Stimulated activated CD4-positive, alpha-beta T cell treated with anti-CD3 and anti-CD28 coated beads, Interleukin-1b, Interleukin-23, amount 100 ng/mL, for 4 hours (primary cell): ENCODE measurements at places on chromosomes 4 and X.
A peak's percentile ranks its signal among the peaks of the same experiment; 100 is the strongest.

- no peak for DNase-seq
Observed at GRCh38 chrX:19410259-19410658, 66.5 kb downstream of the PDHA1 start.

- DNase-seq = no peak
Observed at GRCh38 chr4:19455196-19455595, 796.5 kb upstream of the SLIT2 start.

- no peak for DNase-seq
Observed at GRCh38 chr4:26173619-26174018, 147.2 kb upstream of the RBPJ start.

DNA sequence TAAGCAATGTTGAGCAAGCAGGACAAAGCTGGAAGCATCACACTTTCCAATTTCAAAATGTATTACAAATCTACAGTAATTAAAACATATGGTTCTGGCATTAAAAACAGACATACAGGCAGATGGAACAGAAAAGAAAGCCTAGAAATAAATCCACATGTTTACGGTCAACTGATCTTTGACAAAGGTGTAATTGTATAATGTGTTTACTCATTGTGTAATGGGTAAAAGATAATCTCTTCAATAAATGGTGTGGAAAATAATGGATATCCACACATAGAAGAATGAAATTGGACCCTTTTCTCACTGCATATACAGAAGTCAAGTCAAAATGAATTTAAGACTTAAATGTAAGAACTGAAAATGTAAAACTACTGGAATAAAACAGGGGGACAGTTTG lies 394.2 kb downstream of the ANKRD50 start:
- DNase-seq = no peak

GRCh38 chr4:87848622-87849351 lies 16.0 kb downstream of the MEPE start:
- peak; percentile 6 for DNase-seq

- DNase-seq = peak; percentile 52
Observed at GRCh38 chr4:7192252-7193029, at the start of gene SORCS2. Gene SORCS2 (plus strand): TSS chr4:7192538.

DNA sequence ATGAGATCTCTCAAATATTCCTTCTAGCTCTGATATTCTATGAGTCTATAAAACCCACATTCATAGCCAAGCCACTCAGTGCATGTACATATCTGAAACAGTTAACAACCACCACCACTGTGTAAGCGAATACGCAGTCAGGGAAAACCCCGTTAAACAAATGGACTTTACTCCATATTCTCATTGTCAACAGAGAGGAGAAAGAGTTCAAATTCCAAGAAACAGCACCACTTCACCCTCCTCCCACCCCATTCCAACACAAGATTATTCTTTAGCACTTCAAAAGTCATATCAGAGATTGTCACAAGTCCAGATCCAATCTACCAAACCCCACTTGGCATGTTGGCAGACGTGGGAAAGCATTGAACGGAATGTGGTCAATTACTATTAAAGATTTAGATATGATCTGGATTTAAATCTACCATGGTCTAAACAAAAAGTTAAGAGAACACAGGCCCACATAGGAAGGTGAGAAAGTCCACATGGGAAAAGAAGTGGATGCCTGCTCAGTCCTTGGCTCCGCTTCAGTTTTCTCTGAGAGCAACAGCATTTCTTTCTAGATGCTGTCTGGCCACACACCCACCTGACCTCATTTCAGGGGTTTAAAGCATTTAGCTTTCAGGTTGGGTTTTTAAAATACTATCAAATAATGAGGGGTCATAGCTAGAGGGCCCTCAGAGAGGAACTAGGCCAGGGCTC lies 39.8 kb upstream of the KLHL13 start:
- DNase-seq = no peak

DNA sequence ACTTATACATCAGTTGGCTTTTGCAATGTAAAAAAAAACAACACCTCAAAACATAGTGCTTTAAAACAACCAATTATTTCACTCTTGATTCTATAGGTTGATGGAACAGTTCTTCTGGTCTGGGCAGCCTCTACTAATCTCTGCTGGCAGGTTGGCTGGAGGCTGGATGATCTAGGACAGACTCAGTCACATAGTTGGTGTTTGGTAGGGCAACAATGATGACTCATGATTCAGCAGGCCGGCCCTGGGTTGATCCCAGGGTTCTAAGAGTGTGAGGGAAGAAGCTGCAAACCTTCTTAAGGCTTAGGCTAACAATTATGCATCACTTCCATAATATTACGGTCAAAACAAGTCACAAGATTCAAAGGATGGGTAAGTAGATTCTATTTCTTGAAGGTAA lies 558.2 kb downstream of the ZNF674 start:
- no peak for DNase-seq

DNA sequence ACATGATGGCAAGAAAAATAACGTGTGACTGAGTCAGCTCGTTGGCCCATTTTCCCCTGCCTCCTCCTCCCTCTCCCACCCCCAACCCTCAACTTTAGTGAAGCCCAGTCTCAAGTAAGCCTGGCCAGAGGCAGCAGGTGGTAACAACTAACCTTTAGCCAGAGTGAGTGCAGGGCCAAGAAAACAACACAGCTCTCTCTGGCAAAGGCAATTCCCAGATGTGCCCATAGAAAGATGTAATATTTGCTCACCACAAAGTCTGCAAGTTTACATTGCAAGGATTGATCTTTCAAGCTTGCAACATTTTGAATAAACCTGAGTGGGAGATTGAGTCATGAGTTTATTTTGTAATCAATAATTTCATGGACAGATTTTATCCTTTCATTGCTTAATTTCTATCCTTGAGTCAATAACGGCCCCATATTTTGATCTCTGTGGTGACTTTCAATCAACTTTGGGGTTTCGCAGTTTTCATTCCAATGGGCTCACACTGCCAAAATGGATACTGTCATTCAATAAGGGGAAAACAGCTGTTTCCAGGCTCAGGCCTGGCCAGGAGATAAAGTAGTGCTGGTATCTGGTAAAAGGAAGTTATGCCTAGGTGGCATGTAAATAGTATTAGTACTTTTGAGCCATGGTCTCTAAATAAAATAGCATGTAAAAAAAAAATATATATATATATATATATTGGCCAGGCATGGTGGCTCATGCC lies 130.7 kb upstream of the TMEM164 start:
- no peak for DNase-seq

GRCh38 chrX:9352243-9352642 lies 112.6 kb upstream of the TBL1X start:
- no peak for DNase-seq

GRCh38 chr4:185902654-185903053 lies 90.7 kb upstream of the SORBS2 start:
- DNase-seq = no peak

GRCh38 chr4:140238351-140239056 lies 84.5 kb upstream of the MAML3 start:
- DNase-seq = no peak

DNA sequence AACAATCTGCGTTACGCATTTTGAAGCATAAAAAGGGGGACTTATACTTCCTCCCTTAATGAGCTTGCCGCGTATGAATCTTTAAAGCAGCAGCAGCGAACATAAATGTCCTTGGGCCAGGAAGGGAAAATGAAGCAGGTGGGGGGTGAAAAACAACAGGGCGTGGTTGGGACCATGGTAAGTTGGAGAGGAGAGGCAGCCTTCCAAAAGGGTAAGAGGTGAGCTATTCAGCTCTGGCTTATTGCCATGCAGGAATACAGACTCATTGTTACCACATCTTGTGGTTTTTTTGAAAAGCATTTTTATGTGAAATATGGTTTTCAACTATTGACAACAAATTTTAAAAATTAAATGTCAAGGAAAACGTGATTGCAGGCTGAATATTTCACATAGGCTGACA lies 710.7 kb upstream of the FAM241A start:
- DNase-seq = no peak

- DNase-seq = no peak
Observed at GRCh38 chr4:137470806-137471205, 61.5 kb downstream of the PCDH18 start.

- no peak for DNase-seq
Observed at GRCh38 chr4:184028561-184029374, 123.7 kb downstream of the STOX2 start.
